SK-N-SH (cell line): ENCODE measurements at places on chromosomes 5 and 9.

DNA sequence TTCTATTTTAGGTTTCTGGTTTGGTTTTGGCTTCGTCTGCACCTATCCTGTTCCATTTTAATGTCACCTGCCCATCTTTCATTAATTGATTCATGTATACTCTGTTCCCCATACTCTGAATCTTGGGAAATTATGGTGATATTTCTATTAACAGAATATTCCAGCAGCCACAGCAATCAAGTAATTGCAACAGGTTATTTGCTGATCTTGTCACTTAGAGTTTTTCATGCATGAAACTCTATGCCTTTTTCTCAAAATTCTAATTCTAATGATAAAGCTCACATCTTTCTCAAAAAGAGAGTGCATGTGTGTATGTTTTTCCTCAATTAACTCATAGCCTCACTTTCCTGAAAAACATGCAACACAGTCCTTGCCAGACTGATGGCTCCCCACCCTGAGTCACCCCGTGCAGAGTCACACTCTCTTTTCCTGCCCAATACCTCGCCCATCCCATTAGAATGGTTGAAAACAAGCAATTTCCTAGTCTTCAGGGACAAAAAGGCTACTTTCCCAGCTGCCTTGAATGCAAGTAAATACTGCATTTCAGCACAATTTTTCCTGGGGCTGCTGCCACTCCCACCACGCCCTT is 15.6 kb downstream of the GFRA3 start:
- no peak for DNase-seq

- DNase-seq, result no peak
Measured at GRCh38 chr9:129749575-129749974, 3.3 kb downstream of the PTGES start.

DNA sequence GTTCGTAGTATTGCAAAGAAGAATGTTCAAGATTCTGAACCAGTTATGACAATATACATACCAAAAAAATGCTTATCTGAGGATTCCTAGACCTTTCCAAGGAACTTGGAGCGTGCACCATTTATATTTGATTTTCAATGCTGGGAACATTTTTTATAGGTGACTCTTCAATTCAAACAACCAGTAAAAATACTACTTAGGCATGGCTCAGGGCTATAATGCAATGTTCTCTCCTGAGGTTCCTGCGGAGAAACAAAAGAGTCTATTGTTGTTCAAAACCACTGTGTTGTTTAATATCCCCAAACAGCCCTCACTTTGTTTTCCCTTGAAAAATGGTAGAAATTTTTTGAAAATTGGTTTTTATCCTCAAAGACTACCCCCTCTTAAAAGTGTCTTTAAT is 335.7 kb upstream of the IZUMO3 start:
- no peak for DNase-seq

DNA sequence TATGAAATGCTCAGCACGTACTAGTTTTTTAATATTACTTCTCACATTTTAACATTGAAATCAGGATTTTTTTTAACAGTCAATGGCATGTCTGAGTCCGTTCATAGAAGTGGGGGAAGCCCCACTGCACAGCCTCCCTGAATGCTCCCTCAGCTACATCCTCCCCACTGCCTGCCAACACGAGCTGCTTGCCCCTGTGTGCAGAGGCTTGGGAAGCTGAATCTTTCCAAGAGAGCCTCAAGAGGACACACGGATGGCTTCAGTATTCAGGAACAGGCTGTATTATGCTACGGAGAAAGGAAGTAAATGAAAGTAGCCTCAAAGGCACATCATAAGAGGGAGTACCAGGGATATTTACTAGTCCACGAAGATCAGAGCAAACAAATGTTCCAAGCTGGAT is 248.7 kb downstream of the SPOCK1 start:
- DNase-seq, result no peak

GRCh38 chr5:36978196-36978595 is 101.6 kb downstream of the NIPBL start:
- DNase-seq, result no peak

- DNase-seq, result no peak
Measured at GRCh38 chr5:95848701-95849100, 26.2 kb upstream of the GLRX start.

- DNase-seq, result no peak
Measured at GRCh38 chr9:113888336-113888735, 12.2 kb downstream of the ZNF618 start.
